Activated naive CD4-positive, alpha-beta T cell treated with anti-CD3 and anti-CD28 coated beads, Interleukin-2, amount 10 ng/mL, durations not matched to agents 5 hours and 36 hours (primary cell): ENCODE measurements at places on chromosomes 5 and 9. TPM values are rescaled to one million over a fixed set of nuclear protein-coding genes. Genes with fewer than 3 reads are reported as not detected.

Gene MEGF9
- total RNA-seq: 12.0 TPM

Gene TNC
- not detected for total RNA-seq

Gene OBP2B
- not detected for total RNA-seq

Gene PCDHB2
- total RNA-seq: 0.05 TPM

Gene STKLD1
- 1.1 TPM for total RNA-seq

Gene INSYN2B
- not detected for total RNA-seq

Gene FUBP3
- total RNA-seq: 33.1 TPM

Gene LCN10
- total RNA-seq: not detected
